Stimulated activated CD4-positive, alpha-beta T cell treated with anti-CD3 and anti-CD28 coated beads, TNF-alpha, amount 100 ng/mL, for 4 hours (primary cell): ENCODE measurements at places on chromosomes 3 and 15.
A peak's percentile ranks its signal among the peaks of the same experiment; 100 is the strongest.

- no peak for DNase-seq
Measured at GRCh38 chr3:2856138-2857133, 253.7 kb downstream of the IL5RA start.

GRCh38 chr3:17741621-17742101 is 770 bp downstream of the TBC1D5 start:
- DNase-seq: no peak

DNA sequence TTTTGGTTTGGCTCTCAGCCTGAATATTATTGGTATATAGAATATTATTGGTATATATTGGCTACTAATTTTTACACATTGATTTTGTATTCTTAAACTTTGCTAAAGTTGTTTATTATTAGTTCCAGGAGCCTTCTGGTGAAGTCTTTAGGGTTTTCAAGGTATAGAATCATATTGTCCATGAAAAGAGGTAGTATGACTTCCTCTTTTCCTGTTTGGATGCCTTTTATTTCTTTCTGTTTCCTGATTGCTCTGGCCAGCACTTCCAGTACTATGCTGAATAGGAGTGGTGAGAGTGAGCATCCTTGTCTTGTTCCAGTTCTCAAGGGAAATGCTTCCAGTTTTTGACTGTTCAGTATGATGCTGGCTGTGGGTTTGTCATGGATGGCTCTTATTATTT is 107.3 kb upstream of the LIPC start:
- no peak for DNase-seq

DNA sequence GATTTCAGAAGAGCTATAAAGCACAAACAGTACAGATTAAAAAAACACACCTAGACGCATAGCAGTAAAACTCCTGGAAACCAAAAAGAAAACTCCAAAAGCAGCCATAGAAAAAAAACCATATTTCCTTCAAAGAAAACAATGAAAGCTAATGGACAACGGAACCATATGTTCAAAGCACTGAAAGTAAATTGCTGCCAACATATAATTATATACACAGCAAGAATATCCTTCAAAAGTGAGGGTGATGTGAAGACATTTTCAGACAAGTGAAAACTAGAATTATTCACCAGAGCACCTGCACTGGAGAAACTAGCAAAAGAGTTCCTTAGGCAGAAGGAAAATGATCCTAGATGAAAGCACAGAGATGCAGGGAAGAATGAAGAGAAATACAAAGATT is 58.2 kb upstream of the PCSK6 start:
- DNase-seq: no peak

DNA sequence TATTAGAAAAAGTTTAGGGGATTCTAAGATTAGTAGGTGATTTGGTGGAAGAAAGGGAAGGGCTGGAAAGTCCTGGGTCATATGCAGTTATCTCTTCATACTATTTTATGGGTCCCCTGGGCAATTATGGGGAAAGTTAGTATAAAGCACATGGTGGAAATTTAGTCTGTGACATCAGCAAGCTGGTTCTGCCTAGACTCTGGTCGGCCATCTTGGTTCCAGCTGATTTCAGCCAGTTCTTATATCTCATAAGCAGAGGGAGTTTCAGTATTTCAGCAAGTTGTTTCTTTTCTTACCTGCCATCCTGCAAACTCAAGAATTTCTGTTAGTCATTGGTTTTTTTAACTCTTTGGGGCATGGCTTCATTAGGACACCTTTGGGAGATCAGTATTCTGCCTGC is 1.0 kb upstream of the LYZL4 start:
- DNase-seq: no peak

DNA sequence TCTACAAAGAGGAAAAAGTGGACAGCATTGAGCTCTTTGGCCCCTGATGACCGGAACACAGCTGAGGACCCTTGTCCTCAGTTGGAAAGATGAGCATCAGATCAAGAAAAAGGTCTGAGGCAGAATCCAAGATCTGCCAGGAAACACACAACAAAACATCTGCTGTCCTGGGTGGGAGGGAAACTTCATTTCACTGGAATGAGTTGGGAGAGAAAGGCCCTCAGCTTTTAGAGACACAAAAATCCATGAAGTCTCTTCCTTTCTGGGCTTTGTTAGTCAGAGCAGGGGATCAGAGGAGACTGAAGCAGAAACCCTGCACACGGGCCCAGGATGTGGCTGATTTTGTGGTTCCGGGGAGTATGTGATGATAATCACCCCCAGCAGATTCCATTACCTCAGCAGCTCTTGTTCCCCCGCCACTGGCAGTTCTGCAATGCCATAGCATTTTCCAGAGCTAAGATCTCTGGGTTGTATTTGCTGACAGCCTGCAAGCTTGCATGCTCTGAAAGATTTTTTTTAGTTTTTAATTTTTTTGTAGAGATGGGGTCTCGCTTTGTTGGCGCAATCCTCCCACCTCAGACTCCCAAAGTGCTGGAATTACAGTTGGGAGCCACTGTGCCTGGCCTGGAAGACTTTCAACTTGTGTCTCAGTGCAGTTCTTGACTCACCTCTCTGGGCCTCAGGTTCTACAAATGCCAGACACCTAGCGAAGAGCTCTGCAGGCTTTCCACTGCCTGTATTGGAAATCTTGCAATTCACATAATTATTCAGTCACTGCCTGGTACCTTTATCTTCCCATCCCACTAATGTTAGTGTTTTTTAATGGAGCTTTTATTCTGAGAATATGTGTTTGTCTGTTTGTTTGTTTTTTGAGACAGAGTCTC is 5.8 kb upstream of the TATDN2 start:
- peak; percentile 74 for DNase-seq

GRCh38 chr3:88189361-88189810 is 39.6 kb downstream of the C3orf38 start:
- no peak for DNase-seq

GRCh38 chr3:143119009-143119914 is at the start of gene CHST2:
Gene CHST2, plus strand, starts transcription at chr3:143119771. Its CDS starts 1,046 bp downstream, at chr3:143120817.
- peak; percentile 45 for DNase-seq

DNA sequence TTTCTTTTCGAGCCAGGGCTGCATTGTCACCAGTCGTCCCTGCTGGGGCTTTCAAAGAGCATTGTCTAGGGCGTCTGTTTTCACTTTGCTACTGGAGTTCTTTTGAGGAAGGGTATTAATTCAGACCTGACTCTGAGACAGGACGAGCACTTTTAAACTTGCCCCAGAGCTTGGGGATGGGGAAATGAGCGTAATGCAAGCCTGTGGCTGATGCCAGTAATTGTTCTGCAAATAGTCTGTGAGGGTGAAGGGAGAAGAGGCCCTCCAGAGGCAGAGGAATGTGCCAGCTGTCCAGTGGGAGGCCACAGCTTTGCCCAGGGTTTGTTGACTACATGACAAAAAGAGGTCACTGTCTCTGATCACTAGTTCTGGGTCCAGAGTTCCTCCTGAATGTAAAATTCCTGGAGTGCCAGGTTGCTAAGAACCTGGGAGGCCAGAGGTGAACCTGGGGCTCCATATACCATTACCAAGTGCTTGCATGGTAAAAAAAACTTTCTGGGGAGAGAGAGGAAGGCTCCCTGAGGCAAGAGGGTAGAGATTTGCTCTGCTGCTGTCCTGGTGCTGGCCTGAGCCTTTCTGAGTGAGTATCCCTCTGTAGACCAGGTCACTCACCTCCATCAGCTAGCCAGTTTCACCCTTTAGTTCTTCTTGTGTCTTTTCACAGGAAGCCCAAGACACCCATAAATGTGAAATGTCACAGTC is 14.8 kb downstream of the EEFSEC start:
- DNase-seq: no peak

DNA sequence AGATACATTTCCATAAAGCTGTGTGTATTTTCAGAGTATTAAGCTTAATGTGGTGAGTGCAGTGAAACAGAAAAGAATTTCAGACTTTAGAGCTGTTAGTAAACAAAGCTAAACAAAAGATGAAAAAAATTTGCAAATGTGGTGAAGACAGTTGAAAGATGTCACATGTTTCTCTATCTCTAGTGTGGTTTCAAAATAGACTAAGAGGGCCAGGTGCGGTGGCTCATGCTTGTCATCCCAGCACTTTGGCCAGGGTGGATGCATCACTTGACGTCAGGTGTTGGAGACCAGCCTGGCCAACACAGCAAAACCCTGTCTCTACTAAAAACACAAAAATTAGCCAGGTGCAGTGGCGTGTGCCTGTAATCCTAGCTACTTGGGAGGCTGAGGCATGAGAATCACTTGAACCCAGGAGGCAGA is 466.0 kb upstream of the NR2F2 start:
- no peak for DNase-seq

GRCh38 chr3:194300382-194300758 is 50.8 kb downstream of the CPN2 start:
- no peak for DNase-seq

DNA sequence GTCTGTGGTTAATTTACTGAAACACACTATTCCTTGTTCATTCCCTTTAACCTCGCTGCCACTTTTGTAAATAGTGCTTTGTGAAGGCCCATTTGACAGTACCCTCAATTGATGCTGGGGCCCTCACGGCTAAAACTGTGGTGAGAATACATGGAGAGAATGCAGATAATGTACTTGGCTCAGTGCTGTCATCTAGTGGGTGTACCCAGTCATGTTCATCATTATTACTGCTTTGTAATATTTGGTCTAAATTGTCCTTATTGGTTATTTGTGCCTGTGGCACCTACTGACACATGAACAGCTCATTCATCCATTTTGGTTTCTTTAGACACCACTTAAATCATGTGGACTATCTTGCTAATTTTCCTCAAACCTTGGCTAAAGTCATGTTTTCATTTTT is 543.6 kb downstream of the EDEM1 start:
- DNase-seq: no peak

- DNase-seq: peak; percentile 15
Measured at GRCh38 chr3:72657666-72658065, 190.6 kb downstream of the SHQ1 start.

GRCh38 chr15:63043335-63044076 is 959 bp downstream of the TPM1 start:
- no peak for DNase-seq

DNA sequence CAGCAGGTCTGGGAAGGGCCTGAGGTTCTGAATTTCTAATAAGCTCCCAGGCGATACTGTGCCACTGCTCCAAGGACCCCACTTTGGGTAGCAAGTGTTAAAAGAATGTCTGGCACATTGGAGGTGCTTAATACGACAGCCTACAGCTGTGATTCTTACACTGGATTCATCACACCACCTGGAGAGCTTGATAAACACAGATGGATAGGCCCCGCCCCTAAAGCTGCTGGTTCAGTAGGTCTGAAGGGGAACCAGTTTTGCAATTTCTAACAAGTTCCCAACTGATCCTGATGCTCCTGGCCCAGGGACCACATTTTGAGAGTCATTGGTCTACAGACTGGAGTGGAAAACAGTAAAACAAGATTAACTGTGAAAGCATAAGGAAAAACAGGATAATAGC is 124.8 kb upstream of the ST8SIA2 start:
- DNase-seq: no peak
